ENCODE measurements at places on chromosomes 16 and 17.
A peak's percentile ranks its signal among the peaks of the same experiment; 100 is the strongest.

DNA sequence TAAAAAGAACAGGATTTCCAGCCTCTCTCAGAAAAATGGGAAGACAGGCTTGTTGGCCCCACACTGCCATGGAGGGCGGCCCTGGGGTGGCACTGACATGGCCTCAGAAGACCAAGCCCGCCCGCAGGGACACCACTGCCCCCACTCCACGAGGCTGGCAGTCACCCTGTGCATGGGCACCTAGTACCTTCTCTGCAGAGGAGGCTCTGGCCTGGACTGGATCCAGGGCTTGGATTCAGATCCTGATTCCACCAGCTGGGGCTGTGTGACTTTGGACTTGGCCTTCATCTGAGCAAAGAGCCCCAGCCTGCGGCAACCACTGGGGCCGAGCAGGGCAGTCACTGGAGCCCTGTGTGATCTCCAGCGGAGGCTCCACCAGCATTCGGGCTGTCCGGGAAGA lies 16.8 kb upstream of the FASN start:
- DNase-seq: no peak

GRCh38 chr16:67395458-67396158 lies 2.3 kb upstream of the TPPP3 start:
- DNase-seq: no peak

- DNase-seq: no peak
These were observed 1431.6 kb downstream of the CDH11 start for GRCh38 chr16:63690267-63690666.

DNA sequence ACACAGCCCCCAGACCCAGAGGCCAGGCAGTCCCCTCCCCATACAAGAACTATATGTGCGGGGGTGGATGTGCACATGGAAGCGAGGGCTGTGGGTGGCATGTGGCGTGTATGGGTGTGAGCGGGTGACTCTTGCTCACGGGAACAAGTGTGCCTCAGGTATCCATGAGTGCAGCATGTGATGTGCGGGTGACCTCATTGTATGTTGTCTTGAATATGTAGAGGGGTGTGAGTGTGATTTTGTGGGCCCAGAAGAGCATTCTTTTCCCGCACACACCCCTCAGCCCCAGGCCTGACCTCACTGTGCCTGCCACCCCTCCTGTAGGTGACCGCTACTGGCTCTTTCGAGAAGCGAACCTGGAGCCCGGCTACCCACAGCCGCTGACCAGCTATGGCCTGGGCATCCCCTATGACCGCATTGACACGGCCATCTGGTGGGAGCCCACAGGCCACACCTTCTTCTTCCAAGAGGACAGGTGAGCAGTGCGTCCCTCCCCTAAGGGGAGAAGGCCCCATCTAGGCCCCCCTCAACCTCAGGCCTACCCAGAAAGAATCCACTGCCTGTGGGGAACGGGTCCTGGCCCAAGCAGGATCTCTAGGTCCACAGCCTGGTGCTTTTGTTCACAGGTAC lies 17.4 kb downstream of the MMP15 start:
- no peak for DNase-seq

DNA sequence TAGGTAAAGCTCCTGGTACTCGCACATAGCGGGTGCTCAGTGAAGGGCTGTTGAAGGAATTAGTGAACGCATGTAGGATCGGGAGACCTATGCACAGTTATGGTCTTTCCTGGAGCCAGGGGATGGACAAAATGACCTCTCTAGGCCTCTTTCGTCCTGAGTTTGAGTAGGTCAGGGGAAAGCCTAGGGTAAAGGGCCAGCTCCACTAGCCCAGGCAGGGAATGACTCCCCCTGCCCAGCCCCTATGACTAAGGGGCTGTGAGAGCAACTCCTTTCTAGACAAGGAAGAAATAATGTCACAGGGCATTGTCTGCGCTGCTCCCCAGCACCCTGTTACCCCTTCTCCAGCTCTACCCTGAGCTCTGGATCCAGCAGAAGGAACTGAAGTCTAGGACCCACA lies 24.6 kb upstream of the FMNL1 start:
- DNase-seq: peak; percentile 18

DNA sequence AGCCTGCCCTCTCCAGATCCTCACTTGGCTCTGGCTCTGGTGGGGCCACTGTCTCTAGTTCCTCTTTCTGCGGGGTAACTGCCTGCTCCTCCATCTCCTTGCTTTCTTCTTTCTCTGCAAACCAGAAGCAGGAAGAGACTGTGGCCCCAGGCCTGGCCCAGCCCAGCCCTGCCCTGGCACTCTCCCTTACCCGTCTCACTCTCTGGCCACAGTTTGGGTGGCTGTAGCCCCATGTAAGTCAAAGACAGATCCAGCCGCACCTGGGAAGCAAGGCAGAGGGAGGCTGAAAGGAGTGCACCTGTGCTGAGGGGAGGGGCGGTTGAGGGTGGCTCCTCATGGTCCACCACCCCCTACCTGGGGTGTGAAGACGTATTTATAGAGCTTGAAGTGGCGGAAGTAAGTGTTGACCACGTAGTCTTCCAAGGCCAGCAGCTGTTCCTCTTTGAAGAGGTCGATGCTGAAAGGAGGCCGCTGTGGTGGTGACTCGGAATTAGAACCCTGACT lies 2.8 kb downstream of the CFAP119 start:
- no peak for DNase-seq

DNA sequence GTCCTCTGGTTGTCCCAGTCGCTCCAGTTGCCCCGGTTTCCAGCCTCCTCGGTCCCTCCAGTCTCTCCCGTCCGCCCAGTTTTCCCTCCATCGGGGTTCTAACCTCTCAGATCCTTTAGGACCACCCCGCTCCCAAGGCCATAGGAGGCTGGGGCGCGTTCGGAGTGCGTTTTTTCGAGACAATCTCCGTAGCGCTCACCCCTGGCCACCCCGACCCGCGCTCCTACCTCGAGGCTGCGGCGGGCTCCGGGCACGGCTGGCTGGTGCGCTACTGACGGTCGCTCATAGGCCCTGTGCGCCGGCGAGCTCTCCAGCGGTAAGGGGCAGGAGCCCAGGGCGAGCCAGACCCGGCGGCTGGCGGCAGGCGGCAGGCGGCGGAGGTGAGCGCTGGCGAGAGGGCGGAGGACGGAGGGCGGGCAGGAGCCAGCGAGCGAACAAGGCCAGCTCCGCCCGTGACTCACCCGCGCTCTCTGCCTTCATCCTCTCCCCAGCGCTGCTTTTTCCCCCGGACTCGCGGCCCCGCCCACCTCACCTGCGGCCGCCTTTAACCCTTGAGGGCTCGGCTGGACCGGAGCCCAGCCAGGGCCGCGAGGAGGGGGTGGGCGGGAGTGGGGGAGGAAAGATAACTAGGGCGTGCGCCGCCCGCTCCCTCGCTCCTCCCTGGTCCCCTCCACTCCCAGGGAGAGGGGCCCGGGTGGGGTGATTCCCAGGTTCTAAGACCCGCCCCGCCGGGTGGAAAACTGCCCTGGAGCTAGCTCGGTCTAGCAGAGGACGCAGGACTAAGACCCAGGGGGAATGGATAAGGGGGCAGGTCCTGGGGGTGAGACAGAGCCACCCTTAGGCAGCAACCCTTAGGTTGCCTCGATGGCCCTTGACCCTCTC lies at the start of gene SP6:
Gene SP6 (minus strand): TSS at position 472 of the 882 bp plus-strand sequence. CDS start 2,734 bp downstream, outside the sequence.
- DNase-seq: peak; percentile 90

DNA sequence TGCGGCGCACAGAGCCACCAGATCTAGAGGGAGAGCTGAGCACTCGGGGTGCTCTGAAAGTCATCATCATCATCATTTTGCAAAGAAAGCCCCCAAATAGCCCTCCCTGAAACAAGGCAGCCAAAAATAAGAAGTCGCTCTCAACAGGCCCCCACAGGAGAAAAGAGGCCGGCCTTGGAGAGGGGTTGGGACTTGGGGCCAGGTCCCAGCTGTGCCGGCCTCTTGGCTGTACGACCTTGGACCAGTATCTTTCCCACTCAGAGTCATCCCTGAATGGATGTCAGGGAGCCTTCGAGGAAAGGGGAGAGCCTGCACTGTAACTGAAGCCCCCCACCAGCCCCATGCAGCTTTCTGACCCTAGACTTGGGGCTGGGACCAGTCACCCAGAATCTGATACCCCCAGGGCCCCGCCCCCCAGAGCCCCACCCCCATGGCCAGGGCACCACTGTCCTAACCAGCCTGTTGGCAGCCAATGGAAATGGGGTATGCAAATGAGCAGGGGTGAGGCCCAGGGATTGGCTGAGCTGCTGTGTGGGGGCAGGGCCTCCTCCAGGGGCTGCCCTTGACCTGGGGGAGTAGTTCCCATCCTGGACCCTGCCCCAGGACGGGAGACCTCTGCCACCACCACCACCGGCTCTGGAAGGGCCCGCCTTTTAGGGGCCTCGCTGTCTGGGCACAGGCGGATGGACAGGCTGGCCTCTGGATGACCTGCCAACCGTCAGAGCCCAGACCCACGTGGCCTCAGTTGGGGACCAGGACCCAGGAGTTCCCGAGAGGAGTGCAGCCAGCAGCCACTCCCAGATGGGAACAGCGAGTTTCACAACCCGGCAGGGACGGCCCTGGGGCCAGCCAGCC lies 15.4 kb downstream of the ZFPM1 start:
- DNase-seq: no peak
